ENCODE measurements at places on chromosomes 11 and 22.

DNA sequence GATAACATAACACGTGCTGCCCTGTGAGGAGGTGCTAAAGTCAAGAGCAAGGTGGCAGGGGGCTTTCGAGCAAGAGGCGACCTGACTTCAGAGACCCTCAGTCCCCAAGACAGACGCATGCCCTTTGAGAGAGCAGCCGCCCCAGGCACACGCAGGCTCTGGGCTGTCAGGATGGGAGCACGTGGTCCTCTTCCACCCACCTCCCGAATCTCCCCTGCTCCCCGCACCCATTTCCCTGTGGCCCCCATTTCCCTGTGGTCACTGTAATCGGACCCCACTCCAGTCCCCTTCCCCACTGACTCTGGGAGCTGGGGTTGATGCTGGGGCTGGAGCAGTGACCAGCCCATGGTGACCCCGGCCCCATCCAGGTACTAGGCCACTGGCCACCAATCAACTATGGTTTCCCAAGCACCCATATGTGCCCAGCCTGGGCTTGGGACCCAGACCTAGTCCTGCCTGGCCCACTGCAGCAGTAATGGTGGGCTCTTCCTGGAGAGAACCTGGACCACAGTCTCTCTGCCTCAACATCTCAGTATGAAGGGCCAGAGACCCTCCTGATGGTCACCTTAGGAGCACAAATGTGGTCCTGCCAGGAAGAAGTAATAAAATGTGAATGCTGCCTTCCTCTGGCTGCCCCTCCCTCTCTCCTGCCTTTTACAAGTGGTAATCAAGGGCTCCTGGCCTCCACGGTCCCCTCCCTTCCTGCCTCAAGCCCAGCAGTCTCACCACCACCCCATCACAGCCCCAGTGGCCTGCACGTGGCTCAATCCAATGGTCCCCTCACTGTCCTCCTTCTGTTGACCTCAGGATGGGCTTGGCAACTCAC, 39.0 kb downstream of the IGLL5 start:
- no peak for DNase-seq

- DNase-seq: no peak
These were observed 51.8 kb downstream of the CELF1 start for GRCh38 chr11:47501101-47501500.

GRCh38 chr11:47711816-47712215, 3.4 kb downstream of the AGBL2 start:
- no peak for DNase-seq

DNA sequence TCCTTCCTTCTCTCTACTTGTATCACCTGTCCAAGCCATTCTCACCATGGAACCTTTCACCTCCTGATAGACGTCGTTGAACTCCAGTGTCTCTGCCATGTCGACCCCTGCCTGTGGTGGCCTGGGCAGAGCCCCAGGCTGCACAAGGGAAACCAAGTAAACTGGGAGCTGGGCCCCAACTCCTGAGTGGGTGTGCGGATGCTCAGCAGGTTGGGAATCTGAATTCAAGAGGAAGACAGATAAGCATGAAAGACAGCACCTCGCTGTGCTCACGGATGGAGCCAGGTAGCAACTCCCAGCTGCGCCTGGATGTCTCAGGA, 709 bp downstream of the SSRP1 start:
- no peak for DNase-seq

- peak; percentile 49 for DNase-seq
These were observed 37.3 kb upstream of the SLC22A12 start for GRCh38 chr11:64553554-64554201.

- no peak for DNase-seq
These were observed 113.1 kb upstream of the BLID start for GRCh38 chr11:122229078-122229477.

- no peak for DNase-seq
These were observed 105.6 kb downstream of the RRAS2 start for GRCh38 chr11:14253421-14253820.

DNA sequence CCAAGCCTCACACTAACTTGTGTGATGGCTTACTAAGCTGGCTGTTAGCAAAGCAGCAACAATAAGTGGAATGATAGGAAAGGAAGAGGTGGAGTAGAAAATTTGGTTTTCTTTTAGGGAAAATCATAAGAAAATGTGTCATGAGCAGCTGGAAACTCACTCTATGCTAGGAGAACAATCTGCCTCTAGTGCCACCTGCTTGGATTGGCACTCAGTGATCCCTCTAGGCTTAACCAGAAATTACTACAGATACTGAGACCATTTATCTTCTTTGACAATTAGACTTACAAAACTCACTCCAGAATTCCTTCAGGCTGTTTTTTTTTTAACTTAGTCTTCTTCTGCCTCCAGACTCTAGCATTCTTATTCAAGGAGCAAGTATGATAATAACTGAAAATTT, 117.3 kb downstream of the CD44 start:
- no peak for DNase-seq

DNA sequence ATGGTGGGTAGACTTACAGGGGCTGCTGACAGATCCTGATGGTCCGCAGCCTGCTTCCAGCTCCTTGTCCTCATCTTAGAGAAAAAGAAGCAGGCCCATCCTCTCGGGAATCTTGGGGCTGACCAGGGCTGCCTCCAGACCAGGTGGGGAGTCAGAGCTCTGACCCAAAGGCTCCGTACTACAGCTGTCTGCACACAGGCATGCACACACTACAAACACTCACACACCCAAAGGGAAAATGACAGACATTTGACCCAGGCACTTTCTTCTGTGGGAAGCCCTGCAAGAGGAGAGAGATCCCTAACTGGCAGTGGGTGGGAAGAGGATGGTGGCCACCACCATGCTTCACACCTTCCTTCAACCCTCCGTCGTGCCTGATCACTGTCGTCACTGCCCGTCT, 46.9 kb upstream of the MYOD1 start:
- DNase-seq: no peak

- no peak for DNase-seq
These were observed 28.2 kb downstream of the SLC22A12 start for GRCh38 chr11:64619196-64619595.

GRCh38 chr11:61157743-61158142, 3.5 kb downstream of the VPS37C start:
- DNase-seq: no peak

- no peak for DNase-seq
These were observed 5.6 kb downstream of the TPBGL start for GRCh38 chr11:75246006-75246670.

DNA sequence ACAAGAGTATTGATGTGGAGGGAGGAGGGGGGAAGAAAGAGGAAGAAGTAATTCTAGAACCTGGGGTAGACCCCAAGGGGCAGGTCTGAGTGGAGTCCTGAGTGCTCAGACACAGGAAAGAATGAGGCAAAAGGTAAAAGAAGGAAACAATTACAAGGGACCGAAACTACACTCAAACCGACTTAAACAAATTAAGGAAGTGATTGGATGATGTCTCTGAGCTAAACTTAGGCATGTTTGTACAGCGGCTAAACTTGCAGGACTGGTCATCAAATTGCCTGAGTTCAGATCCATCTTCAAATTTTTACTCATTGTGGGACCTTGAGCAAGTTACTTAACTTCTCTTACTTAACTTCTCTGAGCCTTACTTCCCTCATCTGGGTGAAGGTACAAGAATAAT, 86.3 kb upstream of the LRRC55 start:
- no peak for DNase-seq

GRCh38 chr11:13118194-13118593, 109.1 kb downstream of the RASSF10 start:
- no peak for DNase-seq

GRCh38 chr11:45984192-45984591, 61.7 kb downstream of the LARGE2 start:
- DNase-seq: no peak

DNA sequence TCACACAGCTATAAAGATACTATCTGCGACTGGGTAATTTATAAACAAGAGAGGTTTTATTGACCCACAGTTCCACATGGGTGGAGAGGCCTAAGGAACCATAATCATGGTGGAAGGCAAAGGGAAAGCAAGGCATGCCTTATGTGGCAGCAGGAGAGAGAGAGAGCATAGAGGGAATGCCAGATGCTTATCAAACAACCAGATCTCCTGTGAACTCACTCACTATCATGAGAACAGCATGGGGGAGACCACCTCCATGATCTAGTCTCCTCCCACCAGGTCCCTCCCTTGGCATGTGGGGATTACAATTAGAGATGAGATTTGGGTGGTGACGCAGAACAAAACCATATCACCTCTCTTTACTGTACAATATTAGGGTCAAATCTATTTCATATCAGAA, 1101.6 kb upstream of the RAG2 start:
- no peak for DNase-seq

All from activated naive CD4-positive, alpha-beta T cell treated with anti-CD3 and anti-CD28 coated beads, Interleukin-2, amount 50 U/mL, for 16 hours (primary cell).